ENCODE measurements at places on chromosomes 16 and 17.

DNA sequence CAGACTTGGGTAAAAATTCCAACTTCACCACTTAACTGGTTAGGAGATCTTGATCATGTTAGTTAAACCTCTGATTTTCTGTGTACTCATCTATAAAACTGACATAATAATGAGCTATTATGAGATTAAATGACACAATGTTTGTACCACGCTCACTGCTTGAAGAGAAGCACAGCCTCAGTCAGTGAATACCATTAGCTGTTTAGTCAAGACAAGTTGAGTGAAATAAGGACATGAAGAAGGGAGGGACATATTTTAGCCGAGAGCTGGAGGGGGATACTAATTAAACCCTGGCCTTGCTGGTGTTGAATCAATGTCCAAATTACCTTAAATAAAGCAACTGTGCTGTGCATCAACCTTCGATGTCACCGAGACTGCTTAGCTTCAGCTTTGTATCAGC lies 105.1 kb upstream of the TOX3 start:
- no peak for DNase-seq

GRCh38 chr17:43416998-43417890 lies 18.5 kb downstream of the ARL4D start:
- DNase-seq = no peak

DNA sequence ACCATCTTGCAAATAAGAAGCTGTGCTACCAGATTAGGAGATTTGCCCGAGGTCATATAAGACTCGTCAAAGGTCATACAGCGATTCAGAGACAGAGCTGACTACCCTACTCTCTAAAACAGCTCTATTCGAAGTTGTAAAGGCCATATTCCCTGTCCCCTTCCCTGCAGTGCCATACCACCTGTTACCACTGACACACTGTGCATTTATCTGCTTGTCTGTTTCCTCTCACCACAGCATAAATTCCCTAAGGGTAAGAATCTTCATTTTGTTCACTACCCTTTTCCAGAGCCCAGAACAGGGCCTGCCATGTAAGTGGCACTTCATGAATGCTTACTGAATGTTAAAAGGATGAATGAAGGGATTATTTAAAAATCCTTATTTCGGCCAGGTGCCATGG lies 3.4 kb upstream of the KSR1 start:
- DNase-seq = no peak

DNA sequence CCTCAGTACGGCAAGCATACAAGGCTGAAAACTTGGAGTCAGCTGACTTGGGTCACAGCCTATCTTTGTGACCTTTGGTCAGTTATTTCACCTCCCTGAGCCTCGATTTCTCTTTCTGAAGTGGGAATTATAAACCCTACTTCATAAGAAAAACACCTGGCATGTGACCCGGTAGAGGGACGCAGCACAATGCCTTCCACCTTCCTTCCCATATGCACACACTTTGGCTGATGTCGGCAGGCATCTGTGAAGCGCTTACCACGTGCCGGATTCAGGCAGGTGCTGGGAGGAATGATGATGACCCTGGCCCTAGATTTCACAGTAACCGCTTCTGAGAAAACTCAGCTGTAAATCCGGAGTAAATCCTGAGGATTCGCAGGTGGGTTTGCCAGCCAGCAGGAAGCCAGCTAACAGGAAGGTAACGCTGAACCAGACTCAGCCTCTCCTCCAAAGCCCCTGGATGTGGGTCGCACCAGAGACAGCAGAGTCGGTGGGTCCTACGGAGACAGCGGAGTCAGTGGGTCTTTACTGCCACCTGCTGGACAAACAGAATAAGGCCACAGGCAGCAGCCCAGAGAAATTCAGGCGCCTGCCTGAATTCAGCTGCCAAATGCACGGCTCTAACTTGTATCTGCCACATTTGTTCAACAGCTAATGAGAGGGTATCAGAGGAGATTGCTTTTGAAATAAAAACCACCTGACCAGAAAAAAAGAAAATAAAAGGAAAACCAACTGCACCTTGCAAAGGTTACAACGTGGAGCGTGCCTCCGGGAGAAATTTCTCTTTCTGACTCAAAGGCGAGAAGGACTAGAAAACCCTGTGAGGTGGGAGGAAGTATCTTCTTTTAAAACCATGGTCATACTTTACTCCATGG lies 16.6 kb downstream of the COPRS start:
- peak; percentile 54 for DNase-seq

DNA sequence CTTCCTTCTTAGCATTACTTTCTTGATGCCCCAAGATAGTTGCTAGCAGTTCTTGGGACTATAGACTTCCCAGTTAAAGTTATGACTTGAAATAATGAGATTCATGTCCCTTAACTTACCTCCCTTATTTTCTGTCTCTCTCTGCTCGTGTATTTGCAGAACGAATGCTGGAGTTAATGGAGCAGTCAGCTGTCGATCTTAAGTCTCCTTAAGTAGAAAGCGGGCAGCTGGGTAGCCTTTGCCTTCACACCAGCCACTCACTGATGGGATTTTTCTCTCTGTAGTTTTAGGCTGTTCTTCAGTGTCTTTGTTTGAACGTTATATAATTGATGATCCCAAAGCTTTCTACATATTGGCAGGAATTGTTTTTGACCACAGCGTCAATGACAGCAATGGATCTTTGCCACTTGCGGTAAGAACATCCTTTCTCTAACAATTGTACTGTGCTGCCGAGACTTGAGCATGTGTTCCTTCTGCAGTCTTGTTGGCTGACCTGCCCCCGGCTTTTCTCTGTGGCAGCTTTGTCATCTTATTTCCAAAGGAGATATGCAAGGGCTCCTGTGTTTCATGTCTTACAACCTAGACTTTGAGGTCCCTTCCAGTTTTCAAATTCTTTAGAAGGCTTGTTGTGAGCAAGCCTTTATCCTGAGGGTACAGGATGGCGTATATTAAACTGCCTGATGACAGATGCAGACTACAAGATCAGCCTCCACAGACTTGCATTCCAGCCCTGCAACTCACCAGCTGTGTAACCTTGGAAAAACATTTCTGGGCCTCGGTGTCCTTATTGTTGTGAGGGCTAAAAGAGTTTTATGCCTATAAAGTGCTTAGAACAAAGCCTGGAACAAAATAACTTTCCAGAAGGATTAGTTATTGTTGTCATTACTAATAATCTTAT lies 25.1 kb upstream of the ABCA3 start:
- no peak for DNase-seq

GRCh38 chr17:66673668-66674276 lies 161.1 kb upstream of the CACNG5 start:
- no peak for DNase-seq

- DNase-seq = no peak
Measured at GRCh38 chr17:19753661-19754463, 5.8 kb upstream of the ALDH3A1 start.

DNA sequence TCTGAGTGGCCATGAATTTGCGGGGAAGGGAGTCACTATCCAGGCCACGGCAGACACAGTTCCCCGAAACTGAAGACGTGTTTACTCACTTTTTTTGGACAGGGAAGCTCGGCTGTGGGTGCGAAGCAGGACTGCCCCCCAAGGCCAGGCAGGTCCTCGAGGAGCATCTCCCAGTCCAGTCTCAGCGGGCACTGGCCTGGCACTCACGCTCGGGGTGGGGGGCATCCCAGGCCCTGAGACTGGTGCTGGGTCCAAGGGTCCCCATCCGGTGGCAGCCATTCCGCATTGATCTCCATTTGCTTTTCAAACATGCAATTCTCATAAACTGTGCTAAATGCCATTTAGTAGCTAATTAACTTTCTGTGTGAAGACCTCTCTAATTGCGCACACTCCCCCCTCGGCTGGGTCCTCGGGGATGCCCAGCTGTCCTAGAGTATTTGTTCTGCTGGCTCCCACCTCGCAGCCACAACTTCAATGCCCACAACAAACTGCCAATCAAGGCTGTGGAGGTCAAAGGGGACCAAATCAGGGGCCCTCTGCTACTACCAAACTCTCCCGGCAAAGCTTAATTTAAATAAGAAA lies 50.2 kb downstream of the TBC1D16 start:
- DNase-seq = no peak

- DNase-seq = no peak
Measured at GRCh38 chr17:5826384-5826783, 242.1 kb upstream of the NLRP1 start.

DNA sequence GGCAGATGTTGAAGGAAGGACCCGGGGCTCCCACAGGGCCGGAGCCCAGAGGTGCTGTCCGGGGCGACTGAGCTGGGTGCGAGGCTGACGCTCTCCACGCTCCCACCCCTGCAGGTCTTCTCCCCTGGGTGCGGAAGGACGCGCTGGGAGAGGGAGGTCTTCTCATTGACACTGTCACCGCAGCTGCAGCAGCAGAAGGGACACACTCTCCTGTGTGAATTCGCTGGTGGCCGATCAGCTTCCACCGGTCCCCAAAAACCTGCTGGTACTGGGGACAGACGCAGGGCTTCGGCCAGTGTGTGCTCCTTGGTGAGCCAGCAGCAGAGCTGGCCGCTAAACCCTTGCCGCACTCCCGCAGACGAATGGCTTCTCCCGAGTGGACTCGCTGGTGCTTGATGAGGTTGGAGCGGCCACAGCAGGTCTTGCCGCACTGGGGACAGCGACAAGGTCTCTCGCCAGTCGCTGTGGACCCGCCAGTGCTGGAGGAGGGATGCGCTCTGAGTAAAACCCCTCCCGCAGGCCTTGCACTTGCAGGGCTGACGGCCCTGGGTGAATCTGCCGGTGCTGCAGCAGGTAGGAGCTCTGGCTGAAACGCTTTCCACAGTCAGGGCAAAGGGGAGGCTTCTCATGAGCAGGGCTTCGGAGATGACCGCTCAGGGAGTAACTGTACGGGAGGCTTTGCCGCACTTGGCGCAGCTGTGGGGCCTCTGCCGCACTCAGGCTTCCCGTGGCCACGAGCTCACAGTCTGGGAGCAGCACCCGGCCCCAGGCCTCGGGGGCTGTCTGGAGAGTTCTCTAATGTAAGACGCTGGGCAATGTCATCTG lies 6.2 kb downstream of the ZNF843 start:
- DNase-seq = no peak

GRCh38 chr16:88050952-88051660 lies 99.9 kb downstream of the BANP start:
- DNase-seq = no peak

DNA sequence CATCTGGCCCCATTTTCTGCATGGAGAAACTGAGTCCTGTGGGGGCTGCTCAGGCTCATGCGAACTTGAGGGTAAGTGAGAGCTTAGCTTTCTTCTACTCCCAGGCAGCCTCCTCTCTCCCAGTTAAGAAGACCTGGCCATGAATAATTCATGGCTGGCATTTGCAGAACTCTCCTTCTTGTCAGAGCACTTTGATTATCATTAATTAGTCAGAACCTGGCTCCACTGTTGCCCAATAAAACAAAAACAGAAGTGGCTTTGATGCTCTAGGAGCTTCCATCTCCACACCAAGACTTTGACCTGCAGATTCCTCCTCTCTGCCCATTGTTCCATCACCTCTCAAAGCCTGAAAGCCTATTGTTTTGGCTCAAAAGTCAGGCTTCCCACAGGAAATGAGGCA lies 45.5 kb upstream of the CDH3 start:
- no peak for DNase-seq

DNA sequence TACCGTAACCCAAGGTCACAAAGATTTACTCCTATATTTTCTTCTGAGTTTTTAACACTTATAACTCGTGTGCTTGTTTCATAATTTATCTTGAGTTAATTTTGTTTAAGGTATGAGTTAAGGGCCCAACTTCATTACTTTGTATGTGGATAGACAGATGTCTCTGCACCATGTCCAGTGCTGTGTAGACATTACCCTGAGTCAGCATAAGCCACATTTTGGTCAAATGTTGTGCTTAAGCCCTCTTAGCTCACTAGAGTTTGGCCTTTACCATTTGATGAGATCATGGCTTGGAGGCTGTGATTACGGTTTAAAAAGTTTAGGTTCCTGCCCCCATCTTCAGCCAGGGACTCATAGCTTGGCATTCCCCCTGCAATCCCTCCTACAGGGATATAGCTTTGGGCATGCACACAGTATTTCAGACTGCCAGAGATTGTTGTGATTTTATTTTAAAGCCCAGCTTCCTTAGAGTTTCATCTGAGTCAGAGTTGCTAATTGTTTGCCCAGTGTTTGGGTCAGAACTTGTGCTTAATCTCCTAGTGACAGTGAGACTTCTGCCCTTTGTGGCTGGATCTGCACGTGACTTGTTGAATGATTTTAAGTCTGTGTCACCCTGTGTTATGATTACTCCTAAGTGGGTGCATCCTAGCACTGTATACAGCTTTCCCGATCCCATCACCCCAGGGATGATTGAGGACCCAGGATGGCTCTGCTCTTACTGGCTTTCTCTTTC lies 393.1 kb downstream of the CNTNAP4 start:
- no peak for DNase-seq

- no peak for DNase-seq
Measured at GRCh38 chr16:81275795-81276194, 37.3 kb downstream of the BCO1 start.

DNA sequence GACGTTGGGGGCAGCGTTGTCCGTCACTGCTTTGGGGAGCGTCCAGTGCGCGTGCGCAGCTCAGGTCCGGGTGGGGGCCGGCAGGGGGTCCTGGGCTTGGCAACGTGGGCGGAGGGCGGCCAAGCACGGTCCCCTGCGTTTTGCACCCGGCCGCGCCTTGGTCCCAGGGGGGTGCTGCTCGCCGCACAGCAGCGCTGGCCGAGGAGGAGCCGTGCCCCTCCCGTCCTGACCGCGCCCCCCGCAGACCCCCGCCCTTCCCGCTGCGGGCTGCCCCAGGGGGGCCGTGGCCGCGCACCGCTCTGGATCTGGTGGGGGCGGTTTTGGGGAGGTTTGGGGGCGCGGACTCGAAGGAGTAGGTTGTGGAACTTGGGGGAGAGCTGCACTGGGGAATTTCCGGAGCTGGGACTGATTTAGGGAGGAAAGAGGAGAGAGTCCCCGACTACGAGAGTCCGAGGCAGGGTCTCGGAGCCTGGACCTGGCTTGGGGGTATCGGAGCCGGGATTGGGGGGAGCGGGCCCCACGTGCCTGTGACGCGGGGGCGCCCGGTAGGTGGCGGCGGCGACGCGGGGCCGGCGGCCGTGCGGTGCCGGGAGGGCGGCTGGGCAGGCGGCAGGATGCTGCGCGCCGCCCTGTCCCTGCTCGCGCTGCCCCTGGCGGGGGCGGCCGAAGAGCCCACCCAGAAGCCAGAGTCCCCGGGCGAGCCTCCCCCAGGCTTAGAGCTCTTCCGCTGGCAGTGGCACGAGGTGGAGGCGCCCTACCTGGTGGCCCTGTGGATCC lies at the start of gene SLC9A5:
TSS of gene SLC9A5 (plus strand) at position 579 of the 777 bp plus-strand sequence. CDS start at position 615, 36 bp downstream.
- no peak for DNase-seq

GRCh38 chr17:65629234-65629690 lies 67.8 kb upstream of the AXIN2 start:
- no peak for DNase-seq

GRCh38 chr16:69481901-69482341 lies 57.5 kb downstream of the CYB5B start:
- no peak for DNase-seq

GRCh38 chr17:79887451-79887991 lies 48.3 kb upstream of the CBX4 start:
- DNase-seq = no peak

GRCh38 chr16:13953501-13953900 lies 33.5 kb downstream of the ERCC4 start:
- DNase-seq = no peak

Data from stimulated activated CD4-positive, alpha-beta T cell treated with anti-CD3 and anti-CD28 coated beads, TNF-alpha, amount 100 ng/mL, for 48 hours (primary cell).